Thoracic aorta (tissue), 2 donors: ENCODE measurements at places on chromosomes 4 and X. TPM values are rescaled to one million over a fixed set of nuclear protein-coding genes. Genes with fewer than 3 reads are reported as not detected.
A peak's percentile ranks its signal among the peaks of the same experiment; 100 is the strongest.

The RBM47 gene
- 56.7 TPM for total RNA-seq

The CT45A2 gene
- total RNA-seq = not detected

The ANXA3 gene
- 24.0 TPM for total RNA-seq

The TEX13C gene
- total RNA-seq = not detected

DNA sequence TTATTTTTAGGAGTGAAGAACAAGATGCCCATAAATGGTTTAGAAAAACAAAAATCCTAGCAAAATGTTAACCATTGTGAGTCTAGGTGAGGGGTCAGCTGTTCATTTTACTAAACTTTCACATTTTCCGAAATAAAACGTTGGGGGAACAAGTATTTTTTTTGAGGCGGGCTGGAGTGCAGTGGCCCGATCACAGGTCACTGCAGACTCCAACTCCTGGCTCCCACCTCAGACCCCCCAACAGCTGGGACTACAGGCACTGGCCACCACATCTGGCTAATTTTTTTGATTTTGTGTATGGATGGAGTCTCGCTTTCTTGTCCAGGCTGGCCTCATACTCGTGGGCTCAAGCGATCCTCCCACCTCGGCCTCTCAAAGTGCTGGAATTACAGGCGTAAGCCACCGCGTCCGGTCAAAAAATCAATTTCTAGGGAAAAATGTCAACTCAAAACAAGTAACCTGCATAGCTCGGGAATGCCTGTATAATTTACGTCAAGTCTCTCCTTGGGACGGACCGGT lies 742 bp upstream of the TAF1 start:
- no peak for DNase-seq
- H3K27me3 ChIP-seq = no peaks in the 10 kb centered on the region
- peak overlapping the region; percentile 84 for H3K4me3 ChIP-seq

- no peak overlapping the region for H3K4me3 ChIP-seq
- H3K4me1 ChIP-seq = peaks cover 98% of the 10 kb centered on the region
- H3K36me3 ChIP-seq = no peaks in the 10 kb centered on the region
- H3K27me3 ChIP-seq = no peaks in the 10 kb centered on the region
These were observed 138.4 kb downstream of the CBR4 start for GRCh38 chr4:168871632-168872031.

DNA sequence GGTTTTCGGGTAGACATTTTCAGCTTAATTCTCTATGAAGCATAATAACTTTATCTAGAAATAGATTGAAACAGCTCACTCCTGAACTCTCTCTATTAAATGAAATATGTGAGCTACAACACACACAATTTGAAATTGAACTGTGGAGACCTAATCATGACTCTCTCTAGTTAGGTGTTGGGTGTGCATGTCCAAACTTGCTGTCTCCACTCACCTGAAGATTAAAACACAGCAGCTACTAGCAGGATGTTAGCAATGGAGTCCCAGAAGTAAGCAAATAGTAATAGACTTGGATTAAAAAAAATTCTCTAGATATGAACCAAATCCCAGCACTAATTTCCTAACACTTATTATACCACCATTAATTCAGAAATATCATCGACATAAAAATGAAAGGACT lies 173.1 kb downstream of the FSTL5 start:
- no peaks in the 10 kb centered on the region for H3K4me1 ChIP-seq
- DNase-seq = no peak
- H3K27ac ChIP-seq = no peak overlapping the region

GRCh38 chr4:7839856-7840255 lies 99.8 kb downstream of the AFAP1 start:
- H3K27me3 ChIP-seq = no peaks in the 10 kb centered on the region
- H3K36me3 ChIP-seq = peaks cover 3% of the 10 kb centered on the region
- no peak overlapping the region for H3K27ac ChIP-seq

GRCh38 chr4:108342325-108342970 lies 173.7 kb upstream of the LEF1 start:
- H3K36me3 ChIP-seq = no peaks in the 10 kb centered on the region
- no peak overlapping the region for H3K4me3 ChIP-seq
- H3K27ac ChIP-seq = no peak overlapping the region
- DNase-seq = no peak
- no peaks in the 10 kb centered on the region for H3K27me3 ChIP-seq

- H3K27ac ChIP-seq = no peak overlapping the region
- no peak overlapping the region for H3K4me3 ChIP-seq
- DNase-seq = no peak
- no peaks in the 10 kb centered on the region for H3K27me3 ChIP-seq
- H3K36me3 ChIP-seq = no peaks in the 10 kb centered on the region
- no peaks in the 10 kb centered on the region for H3K4me1 ChIP-seq
These were observed 229.5 kb downstream of the NKX6-1 start for GRCh38 chr4:84269536-84270044.

DNA sequence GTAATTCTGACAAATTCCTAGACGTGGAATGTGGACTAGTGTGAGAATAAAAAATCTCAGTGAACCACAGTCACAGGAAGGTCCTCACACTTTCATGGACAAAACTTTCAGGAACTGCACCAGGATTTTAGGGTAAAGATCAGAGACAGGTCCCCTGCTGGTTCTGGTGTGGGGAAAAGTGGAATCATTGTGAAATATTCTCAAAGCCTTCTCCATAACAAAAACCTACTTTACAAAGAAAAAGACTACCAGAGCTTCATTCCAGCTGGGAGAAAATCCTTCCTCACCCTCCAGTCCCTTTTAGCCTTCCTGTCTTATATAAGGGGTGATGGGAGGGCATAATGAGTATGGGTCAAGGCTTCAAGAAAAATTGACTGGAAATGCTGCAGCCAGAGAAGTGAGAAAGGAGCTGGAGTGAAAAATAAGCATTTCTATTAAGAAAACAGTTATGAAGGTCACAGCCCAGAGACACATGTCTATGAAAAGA lies 325.8 kb downstream of the ARAP2 start:
- no peak for DNase-seq
- H3K4me3 ChIP-seq = no peak overlapping the region
- no peaks in the 10 kb centered on the region for H3K36me3 ChIP-seq
- no peaks in the 10 kb centered on the region for H3K27me3 ChIP-seq
- H3K27ac ChIP-seq = no peak overlapping the region

GRCh38 chrX:124938715-124939114 lies 381.0 kb upstream of the TEX13C start:
- no peak for DNase-seq
- H3K36me3 ChIP-seq = no peaks in the 10 kb centered on the region
- H3K4me3 ChIP-seq = no peak overlapping the region
- no peak overlapping the region for H3K27ac ChIP-seq

DNA sequence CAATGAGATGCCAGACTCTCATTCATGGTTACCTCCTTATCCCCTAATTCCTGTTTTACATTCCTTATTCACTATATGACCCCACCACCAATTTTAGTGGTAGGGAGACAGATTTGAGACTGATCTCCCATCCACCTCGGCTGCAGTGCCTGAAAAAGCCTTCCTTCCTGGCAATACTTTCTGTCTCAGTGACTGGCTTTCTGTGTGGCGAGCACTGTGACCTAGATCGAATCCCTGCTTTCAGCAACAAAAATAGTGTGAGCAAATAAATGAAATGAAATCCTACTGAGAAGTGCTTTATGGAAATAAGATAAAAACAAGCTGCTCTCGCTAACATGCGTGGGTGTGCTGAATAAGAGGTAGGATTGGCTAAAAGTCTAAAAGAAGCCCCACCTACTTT lies 165.3 kb downstream of the GPM6A start:
- no peak overlapping the region for H3K4me3 ChIP-seq
- no peak overlapping the region for H3K27ac ChIP-seq
- H3K27me3 ChIP-seq = no peaks in the 10 kb centered on the region
- no peaks in the 10 kb centered on the region for H3K36me3 ChIP-seq
- H3K4me1 ChIP-seq = no peaks in the 10 kb centered on the region

GRCh38 chr4:169959254-169959653 lies 66.9 kb downstream of the MFAP3L start:
- H3K36me3 ChIP-seq = no peaks in the 10 kb centered on the region
- DNase-seq = no peak
- H3K27me3 ChIP-seq = no peaks in the 10 kb centered on the region
- peaks cover 8% of the 10 kb centered on the region for H3K4me1 ChIP-seq

- no peak overlapping the region for H3K27ac ChIP-seq
- H3K36me3 ChIP-seq = no peaks in the 10 kb centered on the region
- no peak for DNase-seq
These were observed 152.9 kb downstream of the NHS start for GRCh38 chrX:17527922-17528321.

DNA sequence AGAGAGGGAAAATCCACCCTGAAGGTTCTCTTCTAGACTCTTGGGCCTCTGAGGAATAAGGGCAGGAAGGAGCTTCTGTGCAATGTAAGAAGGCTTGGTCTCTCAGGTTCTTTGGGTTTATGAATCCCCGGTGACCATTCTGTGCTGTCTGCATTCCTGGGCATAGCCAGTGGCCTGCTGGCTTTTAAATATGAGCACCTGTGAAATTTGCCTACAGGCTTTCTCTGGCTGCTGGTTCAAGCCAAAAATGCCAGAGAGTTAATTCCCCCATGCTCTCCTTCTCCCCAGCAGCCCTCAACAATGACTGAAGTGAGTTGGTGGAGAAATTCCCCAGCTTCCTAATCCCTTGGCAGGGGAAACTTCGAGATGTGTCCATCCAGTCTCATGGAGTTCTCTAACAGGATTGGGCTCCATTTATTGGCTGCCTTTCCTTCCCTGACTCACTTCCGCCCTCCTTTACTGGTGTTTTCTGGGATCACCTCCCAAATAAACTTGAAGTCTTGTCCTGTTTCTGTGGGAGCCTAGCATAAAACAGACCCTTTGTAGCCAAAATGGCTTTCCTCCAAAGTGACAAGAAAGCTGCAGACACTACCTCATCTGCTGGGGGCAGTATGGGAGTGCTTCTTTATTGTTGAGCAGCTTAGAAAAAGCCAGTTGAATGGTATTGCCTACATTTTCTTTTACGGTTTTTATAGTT lies 179.4 kb upstream of the CASK start:
- no peak overlapping the region for H3K4me3 ChIP-seq
- DNase-seq = peak; percentile 2
- no peaks in the 10 kb centered on the region for H3K27me3 ChIP-seq
- H3K4me1 ChIP-seq = no peaks in the 10 kb centered on the region
- peak overlapping the region; percentile 55 for H3K27ac ChIP-seq
- H3K36me3 ChIP-seq = no peaks in the 10 kb centered on the region

- no peaks in the 10 kb centered on the region for H3K27me3 ChIP-seq
- no peaks in the 10 kb centered on the region for H3K36me3 ChIP-seq
- H3K27ac ChIP-seq = no peak overlapping the region
- H3K4me3 ChIP-seq = no peak overlapping the region
- no peaks in the 10 kb centered on the region for H3K4me1 ChIP-seq
These were observed 85.5 kb downstream of the TACR3 start for GRCh38 chr4:103634236-103634635.

DNA sequence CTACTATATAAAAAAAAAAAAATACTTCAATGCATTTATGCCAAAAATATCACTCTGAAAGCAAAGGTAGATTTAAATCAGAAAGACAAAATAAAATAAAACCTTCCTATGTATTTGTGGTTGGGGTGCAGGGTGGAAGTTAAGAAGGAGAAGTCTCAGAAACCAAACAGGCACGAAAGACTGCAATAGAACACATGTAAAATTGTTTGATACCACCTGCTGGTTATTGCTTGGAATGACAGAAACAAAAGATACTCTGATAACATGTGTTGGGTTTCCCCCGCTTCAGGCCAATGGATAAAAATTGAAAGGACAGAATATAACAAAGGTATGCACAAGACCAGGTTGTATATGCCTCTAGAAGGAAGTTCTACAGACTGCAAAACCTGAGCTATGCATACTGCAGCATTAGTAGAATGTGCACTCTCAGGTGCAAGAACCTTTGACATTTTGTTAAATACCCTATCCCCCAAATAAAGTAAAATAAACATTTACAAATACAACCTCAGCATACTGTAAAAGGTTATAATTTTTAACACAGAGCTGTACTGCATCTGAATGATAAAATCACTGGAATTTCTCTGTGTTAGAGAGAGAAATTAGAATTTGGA lies 118.8 kb downstream of the GABRA2 start:
- no peaks in the 10 kb centered on the region for H3K4me1 ChIP-seq
- H3K27me3 ChIP-seq = no peaks in the 10 kb centered on the region
- no peak for DNase-seq
- no peak overlapping the region for H3K27ac ChIP-seq
- H3K4me3 ChIP-seq = no peak overlapping the region

GRCh38 chr4:42806303-42806835 lies 86.1 kb upstream of the GRXCR1 start:
- H3K4me1 ChIP-seq = no peaks in the 10 kb centered on the region
- DNase-seq = no peak
- no peak overlapping the region for H3K4me3 ChIP-seq
- no peak overlapping the region for H3K27ac ChIP-seq
- no peaks in the 10 kb centered on the region for H3K36me3 ChIP-seq

DNA sequence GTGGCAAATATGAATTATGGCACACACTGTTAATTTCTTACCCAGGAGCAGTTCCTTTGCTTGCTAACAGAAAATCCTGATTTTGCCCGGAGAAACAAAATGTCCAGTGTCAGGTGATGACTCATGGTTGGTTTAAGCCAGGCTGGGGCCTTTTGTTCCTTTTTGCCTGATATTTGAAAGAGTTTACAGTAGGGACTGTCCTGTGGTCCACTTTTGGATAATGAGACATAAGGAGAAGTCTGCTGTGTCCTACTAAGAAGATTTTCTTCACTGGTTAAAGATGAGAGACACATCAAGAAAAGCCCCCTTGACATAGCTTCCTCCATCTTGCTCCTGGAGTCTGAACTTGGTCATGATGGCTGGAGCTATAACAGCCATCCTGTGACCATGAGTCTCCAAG lies 12.1 kb upstream of the DRD5 start:
- H3K27me3 ChIP-seq = no peaks in the 10 kb centered on the region
- no peak overlapping the region for H3K27ac ChIP-seq

GRCh38 chrX:136725441-136726104 lies 55.2 kb downstream of the ARHGEF6 start:
- H3K27me3 ChIP-seq = no peaks in the 10 kb centered on the region
- peaks cover 6% of the 10 kb centered on the region for H3K4me1 ChIP-seq
- H3K27ac ChIP-seq = peak overlapping the region; percentile 69
- peak; percentile 2 for DNase-seq

DNA sequence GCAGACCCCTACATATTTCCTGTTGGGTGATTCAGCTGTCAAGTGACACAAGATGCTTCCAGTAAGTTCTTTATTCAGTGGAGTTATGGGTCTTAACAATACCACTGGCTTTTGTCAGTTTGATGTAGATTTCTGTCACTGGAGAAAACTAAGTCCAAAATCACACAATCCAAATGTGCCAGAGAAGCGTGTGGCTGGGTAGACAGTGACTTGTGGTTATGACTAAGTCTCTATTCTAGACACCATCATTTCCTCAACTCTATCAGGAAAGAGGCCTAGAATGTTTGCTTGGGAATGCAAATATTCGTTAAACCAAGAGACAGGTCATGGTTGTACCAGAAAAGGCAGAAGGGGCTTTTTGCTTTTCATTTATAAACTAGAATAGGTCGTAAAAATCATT lies 54.4 kb upstream of the HS3ST1 start:
- H3K36me3 ChIP-seq = no peaks in the 10 kb centered on the region
- no peak for DNase-seq
- no peak overlapping the region for H3K27ac ChIP-seq
- H3K4me3 ChIP-seq = no peak overlapping the region
- H3K4me1 ChIP-seq = peaks cover 5% of the 10 kb centered on the region
- H3K27me3 ChIP-seq = no peaks in the 10 kb centered on the region

GRCh38 chr4:7415927-7416686 lies 18.6 kb downstream of the PSAPL1 start:
- H3K36me3 ChIP-seq = no peaks in the 10 kb centered on the region
- H3K27me3 ChIP-seq = no peaks in the 10 kb centered on the region
- no peak overlapping the region for H3K4me3 ChIP-seq
- no peak overlapping the region for H3K27ac ChIP-seq

GRCh38 chr4:34964613-34965012 lies 1279.7 kb downstream of the ARAP2 start:
- no peaks in the 10 kb centered on the region for H3K27me3 ChIP-seq
- H3K4me3 ChIP-seq = no peak overlapping the region
- no peak for DNase-seq
- H3K36me3 ChIP-seq = no peaks in the 10 kb centered on the region
- no peaks in the 10 kb centered on the region for H3K4me1 ChIP-seq
